ENCODE measurements at places on chromosomes 6 and 20.

DNA sequence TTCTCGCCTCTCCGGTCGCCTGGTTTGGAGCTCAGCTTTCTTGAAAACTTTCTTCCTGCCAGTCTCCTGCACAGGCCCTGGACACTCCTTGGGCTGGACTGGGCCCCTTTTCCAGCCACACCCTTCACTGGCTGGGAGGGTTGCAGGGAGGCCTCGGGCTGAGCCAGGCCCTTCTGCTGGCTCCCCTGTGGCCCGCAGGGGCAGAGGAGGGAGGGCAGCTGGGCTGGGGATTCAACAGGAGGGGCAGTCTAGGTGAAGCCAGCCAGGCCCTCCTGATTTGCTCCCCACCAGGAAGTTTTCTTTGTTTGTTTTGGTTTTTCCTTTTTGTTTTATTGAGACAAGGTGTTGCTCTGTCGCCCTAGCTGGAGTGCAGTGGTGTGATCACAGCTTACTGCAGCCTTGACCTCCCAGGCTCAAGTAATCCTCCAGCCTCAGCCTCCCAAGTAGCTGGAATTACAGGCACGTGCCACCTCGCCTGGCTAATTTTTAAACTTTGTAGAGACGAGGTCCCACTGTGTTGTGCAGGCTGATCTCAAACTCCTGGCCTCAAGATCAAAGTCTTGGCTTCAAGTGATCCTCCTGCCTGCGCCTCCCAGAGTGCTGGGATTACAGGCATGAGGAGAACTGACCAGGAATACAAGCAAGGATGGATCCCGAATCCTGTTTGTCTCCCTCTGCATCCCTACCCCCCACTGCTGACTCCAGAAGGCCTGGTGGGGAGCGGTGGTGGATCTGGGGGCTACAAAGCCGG, 23.5 kb upstream of the CDH22 start:
- no peak overlapping the region for H3K27ac ChIP-seq
- H3K27me3 ChIP-seq = no peaks in the 10 kb centered on the region
- H3K36me3 ChIP-seq = no peaks in the 10 kb centered on the region
- peaks cover 5% of the 10 kb centered on the region for H3K4me1 ChIP-seq
- DNase-seq = no peak

DNA sequence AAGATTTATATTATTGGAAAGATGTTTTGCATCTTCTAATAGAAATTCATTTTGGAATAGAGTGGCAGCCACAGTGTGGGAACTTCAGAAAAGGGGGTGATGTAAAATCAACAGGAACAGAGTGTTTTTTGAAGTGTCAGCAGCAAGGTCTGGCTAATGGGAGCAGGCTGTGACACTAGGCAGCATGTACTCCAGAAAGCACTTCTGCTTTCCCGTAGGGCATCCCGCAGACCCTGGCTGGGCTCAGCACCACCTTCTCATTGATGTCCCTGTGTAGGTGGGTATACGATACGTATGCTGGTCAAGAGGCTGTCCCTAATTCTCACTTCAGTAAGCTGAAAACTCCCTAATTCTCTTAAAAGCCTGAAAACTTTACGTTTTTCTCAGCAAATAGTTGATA, 74.7 kb downstream of the EYA4 start:
- no peaks in the 10 kb centered on the region for H3K36me3 ChIP-seq
- H3K4me3 ChIP-seq = no peak overlapping the region
- H3K4me1 ChIP-seq = no peaks in the 10 kb centered on the region
- H3K27ac ChIP-seq = no peak overlapping the region
- DNase-seq = no peak

GRCh38 chr20:49275636-49276035, 2.2 kb downstream of the ZNFX1 start:
- no peak overlapping the region for H3K4me3 ChIP-seq

DNA sequence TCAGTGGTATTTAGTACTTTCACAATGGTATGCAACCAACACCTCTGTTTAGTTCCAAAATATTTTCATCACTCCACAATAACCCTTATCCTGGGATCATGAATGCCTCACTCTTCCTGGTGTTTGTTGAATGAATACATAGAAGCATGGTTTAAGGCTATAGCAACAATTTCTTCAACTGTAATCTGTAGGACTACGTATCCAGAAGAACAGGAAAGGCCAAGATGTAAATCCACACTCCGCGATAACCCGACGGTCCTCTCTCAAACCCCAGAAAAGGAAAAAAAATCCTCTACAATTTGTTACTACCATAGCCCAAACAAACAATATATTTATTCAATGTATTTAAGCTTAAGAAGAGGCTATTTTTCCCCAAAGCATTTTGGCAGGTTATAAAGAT, 141.4 kb upstream of the SALL4 start:
- no peak for DNase-seq
- H3K27me3 ChIP-seq = no peaks in the 10 kb centered on the region
- H3K4me3 ChIP-seq = no peak overlapping the region
- H3K4me1 ChIP-seq = no peaks in the 10 kb centered on the region
- H3K27ac ChIP-seq = no peak overlapping the region
- H3K36me3 ChIP-seq = no peaks in the 10 kb centered on the region

All from HCT116 (cell line).